Smooth muscle cell of the pulmonary artery (primary cell): ENCODE measurements at places on chromosomes 13 and 19. TPM values are rescaled to one million over a fixed set of nuclear protein-coding genes. Genes with fewer than 3 reads are reported as not detected.

Gene SIGLEC8
- not detected in 2 replicates for total RNA-seq

Gene PCDH17
- total RNA-seq, result 0.26 and 2.7 TPM in 2 replicates

Gene JOSD2
- total RNA-seq, result 35.9 and 37.4 TPM in 2 replicates

Gene P2RY11
- total RNA-seq, result 5.9 and 10.1 TPM in 2 replicates

Gene C1QTNF9
- not detected in 2 replicates for total RNA-seq
